ENCODE measurements at places on chromosomes 1 and 21.

GRCh38 chr21:33022828-33023573 lies 2.7 kb upstream of the OLIG2 start:
- no peak for DNase-seq

GRCh38 chr1:154759196-154759595 lies 110.9 kb downstream of the KCNN3 start:
- DNase-seq = no peak

GRCh38 chr1:114669562-114670082 lies at the start of gene DENND2C:
TSS of gene DENND2C (minus strand) at chr1:114670049. CDS start at chr1:114625984, 44,065 bp downstream.
- no peak for DNase-seq

- no peak for DNase-seq
These were observed 301.5 kb downstream of the RRAGC start for GRCh38 chr1:38558055-38558454.

DNA sequence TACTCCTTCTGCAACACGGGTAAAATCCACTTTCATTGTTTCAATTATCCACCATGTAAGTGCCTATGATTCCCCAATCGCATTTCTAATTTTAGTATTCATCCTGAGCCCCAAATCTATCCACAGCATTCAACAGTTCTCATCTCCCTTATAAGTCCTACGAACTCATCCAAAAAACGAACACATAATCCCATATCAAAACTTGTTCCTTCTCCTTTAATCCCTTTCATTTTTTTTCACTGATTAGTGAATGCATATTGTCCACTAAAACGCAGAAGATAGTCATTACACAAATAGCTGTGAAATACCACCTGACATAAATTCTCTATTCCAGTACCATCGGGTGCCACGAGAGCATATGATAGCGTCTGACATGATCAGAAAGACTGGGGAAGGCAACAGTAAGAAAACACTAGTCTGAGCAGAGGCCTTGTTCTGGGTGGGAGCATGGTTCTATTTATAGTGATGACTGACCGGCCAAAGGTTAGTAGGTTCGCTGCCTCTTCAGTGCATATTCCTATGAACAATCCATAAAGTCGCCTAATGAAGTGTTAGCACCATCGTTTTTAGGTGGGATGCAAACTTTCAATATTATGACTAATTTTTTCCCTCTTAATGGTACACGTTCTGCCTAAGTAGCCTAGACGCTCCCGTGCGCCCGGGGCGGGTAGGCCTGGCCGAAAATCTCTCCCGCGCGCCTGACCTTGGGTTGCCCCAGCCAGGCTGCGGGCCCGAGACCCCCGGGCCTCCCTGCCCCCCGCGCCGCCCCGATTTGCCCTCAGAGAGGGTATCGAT lies 648 bp downstream of the ATP5PF start:
- no peak for DNase-seq

DNA sequence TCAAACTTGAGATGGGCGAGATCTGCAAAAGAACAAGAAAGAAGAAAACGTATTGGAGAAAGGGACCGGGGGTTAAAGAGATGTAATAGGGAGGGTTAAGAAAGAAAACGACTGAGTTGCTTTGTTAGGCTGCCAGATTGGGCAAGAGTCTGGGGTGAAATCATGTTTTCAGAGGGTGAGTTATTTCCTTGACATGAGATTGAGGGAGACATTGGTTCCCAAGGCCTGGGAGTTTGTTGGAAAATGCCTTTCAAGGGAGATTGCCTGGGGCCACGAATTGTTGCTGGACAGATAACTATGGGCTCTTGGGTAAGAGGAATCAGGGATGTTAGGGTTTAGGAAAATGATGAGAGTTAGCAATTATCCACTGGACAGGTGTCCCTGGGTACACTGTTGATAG lies 776 bp upstream of the CADM3 start:
- DNase-seq = no peak

DNA sequence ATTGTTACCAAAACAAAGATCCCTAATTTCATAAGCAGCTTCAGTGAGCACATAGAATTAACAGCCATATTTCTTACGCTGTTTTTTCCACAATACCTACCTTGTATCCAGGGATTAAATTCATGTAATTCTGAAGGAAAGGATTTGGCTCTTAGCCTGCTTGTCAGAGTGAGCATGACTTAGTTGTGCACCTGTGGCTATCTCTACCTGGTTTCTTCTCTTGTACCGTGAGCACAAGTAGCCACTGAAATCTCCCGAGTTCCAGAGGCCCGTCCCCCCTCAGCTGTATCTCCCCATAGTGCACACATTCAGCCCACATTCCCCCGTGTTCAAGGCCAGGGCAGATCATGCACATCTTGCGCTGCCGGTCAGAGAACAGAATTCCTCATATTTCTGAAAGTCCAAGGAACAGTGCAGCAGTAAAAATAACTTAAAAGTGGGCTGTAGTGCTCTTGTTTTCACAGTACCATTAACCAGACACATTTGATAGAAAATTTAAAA lies 2.3 kb downstream of the TENT5C start:
- no peak for DNase-seq

DNA sequence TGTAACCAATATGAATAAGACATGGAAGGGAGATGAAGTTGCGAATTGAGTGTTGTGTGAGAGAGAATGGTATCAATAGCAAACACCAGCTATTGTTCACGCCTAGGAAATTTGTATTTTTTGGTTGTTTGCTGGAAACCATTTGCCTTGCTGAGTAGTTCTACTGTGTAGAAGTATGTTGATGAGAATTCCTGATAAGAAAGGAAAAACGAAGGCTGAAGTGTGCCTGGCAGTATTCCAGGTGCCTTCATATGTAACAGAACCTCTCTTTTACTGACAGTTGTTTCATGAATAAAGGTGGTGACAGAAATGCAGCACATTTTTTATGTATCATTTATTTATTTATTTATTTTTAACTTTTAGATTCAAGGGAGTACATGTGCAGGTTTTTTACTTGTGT lies 79.5 kb downstream of the SDCCAG8 start:
- no peak for DNase-seq
